ENCODE measurements at places on chromosomes 3 and 15.

DNA sequence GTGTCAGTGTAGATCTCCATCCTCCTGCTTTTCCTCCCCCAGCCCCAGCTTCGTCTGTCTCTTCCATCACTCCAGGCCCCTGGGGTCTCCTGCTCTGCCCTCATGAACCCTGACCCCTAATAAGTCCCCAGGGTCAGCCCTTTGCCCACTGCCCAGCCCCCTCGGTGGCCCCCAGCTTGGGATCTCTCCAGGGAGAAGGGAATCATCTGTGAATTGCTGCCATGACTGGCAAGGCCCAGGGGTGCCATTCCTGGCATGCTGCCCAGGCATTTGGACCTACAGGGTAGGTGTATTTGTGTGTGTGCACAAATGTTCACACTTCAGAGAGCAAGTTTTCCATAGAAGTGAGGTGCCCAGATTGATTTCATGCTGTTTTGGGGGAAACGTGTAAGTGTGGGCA, 5.9 kb upstream of the TBC1D21 start:
- no peak for DNase-seq

GRCh38 chr15:34124651-34125050, 22.8 kb downstream of the PGBD4 start:
- DNase-seq: no peak

DNA sequence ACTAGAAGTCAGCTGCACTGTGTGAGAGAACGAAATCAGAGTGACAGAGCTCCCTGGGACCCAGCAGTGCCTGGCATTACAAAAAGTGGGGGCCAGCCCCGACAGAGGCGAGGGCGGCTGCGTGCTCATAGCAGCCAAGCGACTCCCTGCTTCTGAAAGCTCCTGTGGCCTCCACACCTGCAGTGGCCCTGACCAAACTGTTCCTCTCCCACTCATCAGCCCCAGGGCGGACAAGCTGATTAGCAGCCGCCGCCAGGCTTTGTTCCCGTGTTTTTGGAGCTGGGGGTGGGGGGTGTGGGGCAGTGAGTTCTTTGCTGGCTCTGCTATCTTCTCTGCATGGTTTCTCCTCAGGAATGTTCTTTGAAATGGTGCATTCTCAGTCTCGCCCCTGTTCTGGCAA, 58.1 kb downstream of the DGKG start:
- no peak for DNase-seq

DNA sequence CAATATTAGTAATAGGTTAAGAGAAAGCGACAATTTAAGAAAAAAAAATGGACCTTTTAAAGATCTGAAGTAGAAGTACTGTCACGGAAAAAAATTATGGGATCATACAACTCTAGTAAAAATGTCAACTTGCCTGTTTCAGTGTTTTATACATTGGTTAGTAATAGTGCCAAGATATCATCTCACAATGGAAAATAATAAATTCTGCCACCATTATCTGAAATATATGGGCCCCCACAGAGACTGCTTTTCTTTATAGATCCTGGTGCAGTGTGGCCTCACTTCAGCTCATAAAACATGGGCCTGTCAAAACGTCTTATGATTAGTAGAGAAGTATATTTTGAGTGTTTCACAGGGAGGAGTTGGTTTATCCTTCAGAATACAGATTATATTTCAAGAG, 266.3 kb upstream of the EPHA6 start:
- DNase-seq: no peak

DNA sequence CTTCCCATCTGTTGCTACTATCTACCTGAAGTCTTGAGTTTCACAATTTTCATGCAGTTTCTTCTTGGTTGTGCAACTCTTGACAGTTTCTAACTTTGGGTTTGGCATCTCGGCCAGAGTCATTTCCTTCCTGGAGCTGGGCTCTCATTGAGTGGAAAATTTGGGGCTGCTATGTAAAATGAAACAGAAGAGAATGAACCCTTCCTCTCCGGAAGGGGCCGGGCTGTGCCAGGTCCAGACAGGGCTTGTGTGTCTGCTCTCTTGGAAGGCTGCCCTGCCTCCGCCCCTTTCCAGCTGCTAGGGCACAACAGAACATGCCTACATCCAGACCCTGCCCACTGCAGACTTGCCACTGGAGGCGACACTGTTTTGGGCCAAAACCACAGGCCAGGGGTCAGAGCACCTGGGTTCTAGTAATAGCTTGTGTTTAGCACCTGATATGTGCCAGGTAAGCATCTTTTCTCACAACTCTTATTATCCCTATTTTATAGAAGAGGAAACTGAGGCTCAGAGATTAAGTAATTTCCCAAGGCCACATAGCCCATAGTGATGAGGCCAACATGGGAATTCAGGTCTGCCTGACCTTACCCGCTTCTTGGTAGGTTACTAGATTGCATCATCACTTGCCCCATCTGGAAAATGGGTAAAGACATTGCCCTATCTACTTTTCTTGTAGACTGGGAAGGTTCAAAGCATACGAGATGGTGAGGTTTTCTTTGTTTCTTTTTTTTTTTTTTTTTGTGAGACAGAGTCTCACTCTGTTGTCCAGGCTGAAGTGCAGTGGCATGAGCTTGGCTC, 25.0 kb downstream of the IRAK2 start:
- DNase-seq: peak; percentile 80

DNA sequence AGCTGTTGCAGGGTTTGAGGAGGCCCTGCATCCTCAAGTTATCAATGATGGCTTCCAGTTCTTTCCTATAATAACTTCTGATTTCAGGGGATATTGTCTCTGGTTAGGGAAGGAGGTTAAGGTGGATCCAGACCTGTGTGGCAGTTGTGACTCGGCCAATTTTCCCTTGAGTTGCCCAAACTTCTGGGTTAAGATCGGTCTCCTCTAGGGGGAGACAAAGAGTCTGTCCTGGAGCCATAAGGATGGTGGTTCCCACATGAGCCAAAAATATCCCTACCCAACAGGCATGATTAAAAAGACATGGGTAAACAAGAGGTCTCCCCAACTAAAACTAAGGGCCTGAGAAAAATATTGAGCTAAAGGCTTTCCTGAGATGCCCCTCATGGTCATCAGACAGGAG, 227.5 kb upstream of the MDFIC2 start:
- DNase-seq: no peak

DNA sequence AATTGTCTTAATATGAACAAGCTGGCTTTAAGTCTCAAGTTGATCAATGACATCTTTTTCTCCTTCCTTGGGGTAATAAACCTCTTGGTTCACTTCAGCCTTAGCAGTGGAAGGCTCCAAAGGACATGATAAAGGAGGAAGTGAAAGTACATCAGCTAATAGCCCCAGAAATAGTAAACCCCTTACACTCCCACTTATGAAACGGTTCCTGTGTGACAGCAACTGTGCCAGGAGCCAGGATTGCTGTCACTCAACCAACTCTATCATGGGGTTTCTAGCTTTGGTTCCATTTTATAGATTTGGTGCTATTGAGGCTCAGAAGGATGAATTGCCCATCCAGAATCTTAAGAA, 216.7 kb downstream of the ABHD5 start:
- no peak for DNase-seq

DNA sequence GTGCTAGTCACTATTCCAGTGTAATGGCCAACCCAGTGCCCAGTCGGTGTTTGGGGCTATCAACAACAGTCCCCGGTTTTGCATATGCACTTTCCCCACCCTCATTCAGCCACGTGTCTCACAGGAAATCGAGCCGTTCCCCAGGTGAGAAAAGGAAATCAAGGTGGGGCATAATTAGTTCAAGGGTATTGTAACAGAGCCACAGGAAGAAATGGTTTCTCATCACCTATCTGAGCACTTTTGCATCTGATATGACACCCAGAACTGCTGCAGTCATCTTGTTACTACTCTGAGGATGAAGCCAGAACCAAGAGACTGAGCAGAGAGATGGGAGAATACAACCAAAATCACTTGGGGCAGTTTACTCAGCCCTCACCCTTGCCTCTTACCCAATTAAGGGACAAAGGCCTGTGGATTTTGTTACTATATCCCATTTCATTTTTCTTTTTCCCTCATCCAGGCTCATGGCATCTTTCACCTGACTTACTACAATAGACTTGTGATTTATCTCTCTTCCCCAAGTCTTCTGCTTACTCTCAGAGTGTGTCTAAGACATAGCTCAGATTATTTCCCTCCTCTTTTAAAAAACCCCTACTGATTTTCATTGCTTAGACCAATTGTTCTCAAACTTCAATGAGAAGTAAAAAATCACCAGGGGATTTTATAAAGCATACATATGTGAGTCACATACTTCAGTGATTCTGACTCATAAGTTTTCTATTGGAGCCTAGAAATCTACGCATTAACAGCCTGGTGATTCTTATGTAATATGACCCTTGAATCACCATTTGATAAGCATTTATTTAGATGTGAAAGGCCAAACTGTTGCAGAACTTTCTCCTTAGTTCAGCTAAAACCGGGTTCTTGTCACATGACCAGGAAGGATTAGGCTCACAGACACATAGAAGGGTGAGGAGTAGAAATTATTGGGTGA, 40.5 kb downstream of the TRAT1 start:
- DNase-seq: no peak

DNA sequence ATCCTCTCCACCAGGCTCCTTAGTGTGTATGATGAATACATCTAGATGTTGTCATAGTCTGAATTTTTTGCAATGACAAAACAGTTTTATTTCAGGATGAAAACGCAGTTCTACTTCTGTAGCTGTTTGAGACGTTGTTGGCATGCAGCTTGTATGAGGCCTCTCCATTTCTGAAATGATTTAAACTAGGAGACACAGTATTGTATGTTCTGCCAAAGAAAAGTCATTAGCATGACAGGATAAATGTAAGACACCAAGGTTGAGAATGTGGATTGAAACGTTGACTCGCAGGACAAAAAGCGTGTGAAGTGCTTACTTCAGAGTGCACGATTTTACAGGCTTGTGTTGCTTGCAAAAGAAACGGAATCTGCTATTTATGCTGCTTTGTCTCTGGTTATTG, 35.3 kb downstream of the ABHD17C start:
- no peak for DNase-seq

GRCh38 chr3:45180899-45181298, 34.7 kb upstream of the CDCP1 start:
- DNase-seq: no peak

- no peak for DNase-seq
Observed at GRCh38 chr3:11212299-11212608, 58.0 kb downstream of the HRH1 start.

- DNase-seq: no peak
Observed at GRCh38 chr3:42685891-42686820, 819 bp downstream of the KLHL40 start.

DNA sequence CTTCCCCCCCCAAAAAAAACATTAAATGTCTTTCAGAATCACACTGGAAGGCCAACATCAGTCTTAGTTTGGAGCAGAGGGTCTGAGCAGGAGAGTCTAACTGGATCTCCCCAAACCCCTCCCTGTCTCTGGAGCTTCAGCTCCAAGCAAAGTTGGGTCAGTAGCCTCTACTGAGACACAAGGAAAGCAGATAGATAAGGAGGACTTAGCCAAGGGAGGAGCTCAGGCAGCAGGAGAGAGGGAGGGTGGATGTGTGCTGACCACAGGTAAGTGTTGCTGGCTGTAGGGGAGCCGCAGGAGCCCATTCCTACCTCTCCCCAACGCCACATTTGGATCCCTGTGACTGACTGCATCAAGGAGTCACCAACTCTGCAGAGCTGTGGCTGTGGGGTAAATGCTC, 7.0 kb downstream of the PLCB2 start:
- no peak for DNase-seq

- no peak for DNase-seq
Observed at GRCh38 chr3:13268120-13268519, 152.0 kb downstream of the NUP210 start.

GRCh38 chr15:75928680-75929608, 25.3 kb downstream of the FBXO22 start:
- no peak for DNase-seq

DNA sequence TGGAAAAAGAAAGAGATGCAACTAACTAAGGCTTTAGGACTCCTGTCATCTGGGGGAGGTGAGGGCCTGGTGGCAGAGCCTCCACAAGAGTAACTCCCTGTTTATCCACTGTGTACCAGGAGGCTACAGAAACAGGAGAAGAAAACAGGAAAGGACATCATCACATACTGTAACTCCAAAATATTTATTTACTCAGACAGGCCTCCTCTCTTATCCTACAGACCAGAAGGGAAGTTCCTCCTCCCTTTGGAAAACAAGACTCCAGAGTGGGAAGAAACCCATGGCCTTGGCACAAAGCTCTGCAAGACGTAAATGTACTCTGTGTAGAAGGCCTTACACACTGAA, 40.1 kb upstream of the AKAP13 start:
- DNase-seq: no peak

- DNase-seq: peak; percentile 17
Observed at GRCh38 chr15:47961401-47962090, 159.2 kb upstream of the SLC24A5 start.

- no peak for DNase-seq
Observed at GRCh38 chr15:81074773-81075172, 59.3 kb upstream of the CFAP161 start.

GRCh38 chr3:8909160-8909559, 54.1 kb downstream of the RAD18 start:
- no peak for DNase-seq

- DNase-seq: peak; percentile 36
Observed at GRCh38 chr3:122100591-122101463, 45.7 kb downstream of the CD86 start.

DNA sequence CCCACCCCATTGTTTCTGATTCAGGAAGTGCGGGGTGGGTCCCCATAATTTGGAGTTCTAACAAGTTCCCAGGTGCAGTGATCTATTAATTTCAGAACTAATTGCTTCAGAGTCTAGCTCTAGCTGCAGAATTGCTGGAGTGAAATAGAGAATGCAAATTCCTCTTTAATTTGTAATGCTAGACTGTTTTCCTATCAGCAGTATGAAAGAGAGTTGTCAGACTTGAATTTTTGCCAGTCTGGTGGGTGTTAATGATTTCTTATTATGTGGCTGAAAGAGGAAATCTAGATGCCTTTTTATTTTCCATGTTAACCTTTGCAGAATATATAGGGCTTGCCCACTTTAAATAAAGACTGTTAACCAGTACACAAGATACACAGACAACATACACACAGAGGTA, 23.7 kb downstream of the APH1B start:
- DNase-seq: no peak

DNA sequence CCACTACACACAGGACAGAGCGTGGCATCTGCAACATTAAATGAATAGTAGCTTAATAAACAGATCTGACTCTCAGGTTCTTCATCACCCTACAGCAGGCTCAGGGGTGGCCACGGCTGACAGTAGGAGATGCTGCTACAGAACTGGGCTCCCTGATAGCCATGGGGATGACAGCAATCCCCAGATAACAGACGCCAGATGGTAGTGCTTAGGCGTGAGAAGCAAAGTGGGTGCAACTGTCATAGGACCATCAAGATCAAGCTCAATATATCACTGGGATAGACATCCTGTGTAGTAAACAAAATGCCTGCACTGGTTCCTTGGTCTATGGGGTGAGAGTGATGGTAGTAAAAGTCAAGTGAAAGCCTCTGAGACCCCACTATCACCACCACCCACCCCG, 2.6 kb upstream of the TPRA1 start:
- no peak for DNase-seq

- DNase-seq: no peak
Observed at GRCh38 chr3:13564751-13565560, 16.0 kb downstream of the FBLN2 start.

DNA sequence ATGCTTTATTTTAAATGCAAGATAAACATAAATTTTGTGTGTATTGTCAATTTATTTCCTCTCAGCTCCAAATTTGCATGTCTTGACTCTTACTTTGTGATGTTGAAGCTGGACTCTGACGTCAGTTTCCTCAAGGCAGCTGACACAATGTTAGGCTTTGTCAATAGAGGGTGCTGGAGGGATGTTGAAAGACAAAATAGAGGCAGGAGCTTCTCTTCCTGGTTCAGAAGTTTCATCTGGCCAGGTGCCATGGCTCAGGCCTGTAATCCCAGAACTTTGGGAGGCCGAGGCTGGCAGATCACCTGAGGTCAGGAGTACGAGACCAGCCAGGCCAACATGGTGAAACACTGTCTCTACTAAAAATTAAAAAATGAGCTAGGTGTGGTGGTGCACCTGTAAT, 408.6 kb downstream of the GBE1 start:
- DNase-seq: no peak
